Heart right ventricle (tissue), 16 donors: ENCODE measurements at places on chromosomes 7 and 10. TPM values are rescaled to one million over a fixed set of nuclear protein-coding genes. Genes with fewer than 3 reads are reported as not detected.

DNA sequence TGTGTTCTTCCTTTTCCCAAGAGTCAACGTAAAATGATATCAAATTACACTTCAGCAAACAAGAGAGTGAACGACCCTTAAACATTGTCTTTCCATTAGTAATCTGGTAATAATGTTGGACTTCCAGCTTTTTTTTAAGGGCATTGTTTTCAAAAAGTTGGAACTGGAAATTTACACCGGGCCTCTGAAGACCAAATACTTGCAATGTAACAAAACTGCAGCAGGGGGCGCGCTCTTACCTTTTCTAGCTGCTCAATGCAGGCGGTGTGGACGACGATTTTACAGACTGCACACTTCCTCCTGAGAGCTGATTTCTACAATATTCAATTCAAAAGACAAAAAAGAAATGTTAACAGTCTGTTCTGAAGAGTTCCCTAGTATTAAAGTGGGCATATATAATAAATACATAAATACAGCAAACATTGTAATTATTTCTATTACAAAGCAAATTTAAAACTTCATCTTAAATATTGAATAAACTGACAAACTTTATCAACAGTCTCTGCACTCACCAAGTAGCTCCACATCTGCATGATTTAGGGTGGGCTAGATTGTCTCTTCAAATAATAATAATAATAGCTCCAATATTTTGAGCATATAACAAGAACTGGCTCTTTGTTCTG, 190.4 kb downstream of the DGKI start:
- DNase-seq = peak; percentile 72
- peaks cover 17% of the 10 kb centered on the region for H3K4me1 ChIP-seq
- H3K27ac ChIP-seq = no peak overlapping the region
- H3K4me3 ChIP-seq = no peak overlapping the region
- no peaks in the 10 kb centered on the region for H3K36me3 ChIP-seq

- no peaks in the 10 kb centered on the region for H3K4me1 ChIP-seq
- H3K36me3 ChIP-seq = no peaks in the 10 kb centered on the region
- H3K27me3 ChIP-seq = peaks cover 15% of the 10 kb centered on the region
- no peak overlapping the region for H3K4me3 ChIP-seq
- H3K27ac ChIP-seq = no peak overlapping the region
Measured at GRCh38 chr7:3928727-3929515, 627.9 kb downstream of the SDK1 start.

GRCh38 chr7:22872096-22872807, 49.6 kb upstream of the TOMM7 start:
- H3K36me3 ChIP-seq = no peaks in the 10 kb centered on the region
- H3K4me3 ChIP-seq = no peak overlapping the region
- H3K4me1 ChIP-seq = no peaks in the 10 kb centered on the region

CAMK2G gene
- 13.0 TPM for total RNA-seq

- H3K4me3 ChIP-seq = no peak overlapping the region
- no peak overlapping the region for H3K27ac ChIP-seq
- no peaks in the 10 kb centered on the region for H3K4me1 ChIP-seq
- H3K36me3 ChIP-seq = no peaks in the 10 kb centered on the region
Measured at GRCh38 chr7:79055722-79056415, 397.6 kb downstream of the MAGI2 start.

DNA sequence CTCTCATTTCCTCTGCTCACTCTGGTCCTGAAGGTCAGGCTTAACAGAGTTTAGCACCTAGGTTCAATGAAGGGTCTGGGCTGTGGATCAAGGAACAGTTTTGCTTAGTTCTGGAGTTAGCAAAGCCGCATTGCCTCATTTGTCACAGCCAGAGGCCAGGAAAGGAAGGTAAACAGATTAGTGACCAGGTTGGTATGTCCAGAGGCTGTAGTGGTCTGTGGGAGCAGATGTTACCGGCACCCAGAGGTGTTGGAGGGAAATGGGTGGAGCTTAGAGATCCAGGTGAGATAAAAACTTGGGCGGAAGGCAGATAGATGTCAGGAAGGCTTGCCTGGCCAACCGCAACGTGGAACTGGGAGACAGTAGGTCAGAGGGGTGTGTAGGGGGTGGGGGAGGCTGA, 36.6 kb upstream of the ZMIZ2 start:
- no peak overlapping the region for H3K4me3 ChIP-seq
- H3K27me3 ChIP-seq = no peaks in the 10 kb centered on the region
- no peak overlapping the region for H3K27ac ChIP-seq
- H3K36me3 ChIP-seq = peaks cover 33% of the 10 kb centered on the region
- DNase-seq = no peak

- no peaks in the 10 kb centered on the region for H3K27me3 ChIP-seq
- no peak overlapping the region for H3K4me3 ChIP-seq
- no peaks in the 10 kb centered on the region for H3K36me3 ChIP-seq
- no peak overlapping the region for H3K27ac ChIP-seq
- no peak for DNase-seq
Measured at GRCh38 chr7:70032649-70033048, 434.4 kb downstream of the AUTS2 start.

GRCh38 chr7:106757846-106758245, 96.9 kb upstream of the CCDC71L start:
- no peak overlapping the region for H3K4me3 ChIP-seq
- H3K36me3 ChIP-seq = no peaks in the 10 kb centered on the region
- no peak overlapping the region for H3K27ac ChIP-seq
- DNase-seq = peak; percentile 13
- no peaks in the 10 kb centered on the region for H3K27me3 ChIP-seq

DNA sequence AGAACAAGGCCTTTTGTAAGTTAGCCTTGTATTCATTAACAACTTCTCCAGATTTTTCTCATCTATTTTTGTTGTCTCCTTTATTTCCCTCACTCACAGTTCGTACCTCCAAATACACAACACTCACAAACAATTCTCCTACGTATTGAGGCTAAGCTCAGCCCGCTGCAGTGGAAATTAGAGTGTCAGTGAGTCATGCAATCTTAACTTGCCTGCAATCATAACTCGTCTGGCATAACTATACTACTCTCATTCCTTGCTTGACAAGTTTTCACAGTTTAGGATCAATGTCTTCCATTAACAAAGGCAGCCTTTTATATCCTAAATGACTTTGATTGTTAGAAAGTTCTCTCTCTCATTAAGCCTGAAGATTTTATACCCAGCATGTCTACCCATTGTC, 23.8 kb downstream of the TMEM196 start:
- H3K27me3 ChIP-seq = peaks cover 9% of the 10 kb centered on the region
- no peaks in the 10 kb centered on the region for H3K4me1 ChIP-seq
- H3K4me3 ChIP-seq = no peak overlapping the region
- no peak for DNase-seq
- H3K27ac ChIP-seq = no peak overlapping the region

ABCB1 gene
- total RNA-seq = 7.1 TPM

KAZALD1 gene
- 9.7 TPM for total RNA-seq

DNA sequence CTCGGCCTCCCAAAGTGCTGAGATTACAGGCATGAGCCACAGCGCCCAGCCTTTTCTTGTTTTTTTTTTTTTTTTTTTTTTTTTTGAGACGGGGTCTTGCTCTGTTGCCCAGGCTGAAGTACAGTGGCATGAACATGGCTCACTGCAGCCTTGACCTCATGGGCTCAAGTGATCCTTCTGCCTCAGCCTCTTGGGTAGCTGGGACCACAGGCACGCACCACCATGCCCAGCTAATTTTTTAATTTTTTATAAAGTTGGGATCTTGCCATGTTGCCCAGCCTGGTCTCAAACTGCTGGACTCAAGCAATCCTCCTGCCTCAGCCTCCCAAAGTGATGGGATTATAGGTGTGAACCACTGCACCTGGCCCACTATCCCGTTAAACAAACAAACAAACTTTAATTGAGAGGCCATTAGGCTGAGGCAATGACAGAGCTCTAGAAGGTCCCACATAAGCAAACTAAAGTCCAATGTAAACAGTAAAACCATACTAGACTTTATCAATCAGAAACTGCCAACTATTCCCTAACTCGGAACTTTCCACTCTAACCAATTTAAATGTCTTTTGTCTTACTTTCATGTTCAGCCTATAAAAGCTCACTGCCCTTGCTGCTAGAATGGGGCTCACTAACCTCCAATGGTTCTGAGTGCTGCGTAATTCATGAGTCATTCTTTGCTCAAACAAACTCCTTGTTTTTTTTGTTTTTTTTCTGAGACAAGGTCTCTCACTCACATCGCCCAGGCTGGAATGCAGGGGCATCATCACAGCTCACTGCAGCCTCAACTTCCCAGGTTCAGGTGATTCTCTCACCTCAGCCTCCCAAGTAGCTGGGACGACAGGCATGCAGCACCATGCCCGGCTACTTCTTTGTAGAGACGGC, 1.9 kb downstream of the DHX32 start:
- H3K36me3 ChIP-seq = no peaks in the 10 kb centered on the region
- DNase-seq = no peak
- H3K27me3 ChIP-seq = no peaks in the 10 kb centered on the region
- H3K4me3 ChIP-seq = no peak overlapping the region

- no peak overlapping the region for H3K27ac ChIP-seq
- H3K4me3 ChIP-seq = no peak overlapping the region
- H3K36me3 ChIP-seq = no peaks in the 10 kb centered on the region
- DNase-seq = no peak
Measured at GRCh38 chr10:98125940-98126631, 8.4 kb upstream of the R3HCC1L start.

- no peaks in the 10 kb centered on the region for H3K36me3 ChIP-seq
- no peak overlapping the region for H3K4me3 ChIP-seq
- H3K4me1 ChIP-seq = no peaks in the 10 kb centered on the region
- no peak overlapping the region for H3K27ac ChIP-seq
Measured at GRCh38 chr7:158314394-158314793, 273.2 kb downstream of the PTPRN2 start.

GRCh38 chr7:48245751-48246472, 74.7 kb downstream of the ABCA13 start:
- no peak overlapping the region for H3K27ac ChIP-seq
- H3K36me3 ChIP-seq = no peaks in the 10 kb centered on the region
- no peak for DNase-seq
- no peaks in the 10 kb centered on the region for H3K27me3 ChIP-seq

DNA sequence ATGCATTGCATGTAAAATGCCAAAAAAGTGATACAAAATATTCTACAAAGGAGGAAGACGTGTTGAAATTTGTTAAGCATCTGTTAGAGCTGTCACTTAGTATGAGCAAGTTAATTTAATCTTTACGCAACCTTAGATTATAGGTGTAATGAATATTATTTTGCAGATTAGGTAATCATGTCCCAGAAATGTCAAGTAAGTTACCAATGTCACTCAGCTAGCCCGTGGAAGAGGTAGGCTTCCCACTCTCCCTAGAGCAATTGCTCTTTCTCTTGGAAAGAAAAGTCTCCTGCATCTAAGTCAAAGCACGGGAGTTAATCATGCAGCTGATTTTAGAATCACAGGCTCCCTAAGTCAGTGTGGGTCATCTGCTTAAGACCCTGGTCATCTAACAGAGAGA, 830.4 kb upstream of the IGFBP3 start:
- no peak for DNase-seq

OR13A1 gene
- total RNA-seq = not detected

ERVW-1 gene
- not detected for total RNA-seq

DNA sequence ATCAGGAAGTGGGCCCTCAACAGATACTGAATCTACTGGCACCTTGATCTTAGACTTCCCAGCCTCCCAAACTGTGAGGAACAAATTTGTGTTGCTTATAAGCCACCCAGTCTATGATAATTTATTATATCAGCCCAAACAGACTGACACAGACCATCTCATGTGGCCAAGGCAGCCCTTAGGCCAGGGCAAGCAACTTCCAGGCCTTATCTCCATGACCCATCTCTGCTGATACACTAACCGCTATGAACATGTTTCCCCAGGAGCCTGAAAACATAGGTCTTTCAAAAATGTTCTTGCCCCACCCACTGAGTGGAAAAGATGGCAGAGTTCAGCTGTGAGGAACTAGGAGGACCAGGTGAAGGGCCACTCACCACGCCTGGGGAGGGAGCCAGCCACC, 3.2 kb upstream of the BLOC1S2 start:
- H3K4me3 ChIP-seq = no peak overlapping the region
- H3K27me3 ChIP-seq = no peaks in the 10 kb centered on the region
- no peak for DNase-seq
- H3K36me3 ChIP-seq = no peaks in the 10 kb centered on the region
- peaks cover 12% of the 10 kb centered on the region for H3K4me1 ChIP-seq
- H3K27ac ChIP-seq = no peak overlapping the region

ASAH2 gene
- total RNA-seq = 1.4 TPM

DNA sequence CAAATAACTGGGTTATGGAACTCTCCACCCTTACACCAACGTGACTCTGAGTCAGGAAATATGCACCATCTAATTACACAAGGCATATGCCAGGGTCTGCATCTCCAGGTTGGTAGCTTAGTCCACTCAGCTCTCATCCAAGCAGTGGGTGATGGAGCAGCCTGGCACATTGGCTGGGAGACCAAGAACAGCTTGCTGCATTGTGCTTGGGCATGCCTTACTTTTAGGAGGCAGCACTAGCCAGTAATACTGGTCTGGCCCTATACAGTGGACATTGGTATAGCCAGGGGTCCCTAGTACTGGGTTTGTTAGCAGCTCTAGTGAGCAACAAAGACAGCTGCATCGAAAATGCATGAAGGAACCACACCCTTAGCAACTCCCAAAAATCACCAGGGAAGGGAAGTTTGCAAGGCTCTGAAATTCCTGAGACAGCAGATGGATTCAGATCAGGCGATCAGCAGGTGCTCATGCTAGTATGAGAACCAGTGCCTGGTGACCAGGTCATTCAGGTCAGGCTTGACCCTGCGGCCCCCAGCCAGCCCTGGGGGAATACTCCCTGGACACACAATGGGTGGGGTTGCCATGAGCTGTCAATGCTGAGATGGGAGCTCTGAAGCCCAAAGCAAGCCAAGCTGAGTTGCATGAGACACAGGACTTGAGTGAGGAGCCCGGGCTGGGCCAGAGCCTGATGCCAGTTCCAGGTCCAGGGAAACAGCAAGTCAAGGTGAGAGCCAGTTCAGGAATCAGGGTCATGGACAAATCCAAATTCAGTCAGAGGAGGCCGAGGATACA, 217.9 kb upstream of the ZMIZ1 start:
- no peaks in the 10 kb centered on the region for H3K27me3 ChIP-seq
- no peak for DNase-seq
- no peak overlapping the region for H3K27ac ChIP-seq
- H3K4me3 ChIP-seq = no peak overlapping the region
- no peaks in the 10 kb centered on the region for H3K4me1 ChIP-seq

DYNC1I1 gene
- 32.2 TPM for total RNA-seq

- peak overlapping the region; percentile 94 for H3K27ac ChIP-seq
- H3K36me3 ChIP-seq = no peaks in the 10 kb centered on the region
- peaks cover 9% of the 10 kb centered on the region for H3K27me3 ChIP-seq
Measured at GRCh38 chr10:13347043-13347499, 1.0 kb downstream of the SEPHS1 start.

DNA sequence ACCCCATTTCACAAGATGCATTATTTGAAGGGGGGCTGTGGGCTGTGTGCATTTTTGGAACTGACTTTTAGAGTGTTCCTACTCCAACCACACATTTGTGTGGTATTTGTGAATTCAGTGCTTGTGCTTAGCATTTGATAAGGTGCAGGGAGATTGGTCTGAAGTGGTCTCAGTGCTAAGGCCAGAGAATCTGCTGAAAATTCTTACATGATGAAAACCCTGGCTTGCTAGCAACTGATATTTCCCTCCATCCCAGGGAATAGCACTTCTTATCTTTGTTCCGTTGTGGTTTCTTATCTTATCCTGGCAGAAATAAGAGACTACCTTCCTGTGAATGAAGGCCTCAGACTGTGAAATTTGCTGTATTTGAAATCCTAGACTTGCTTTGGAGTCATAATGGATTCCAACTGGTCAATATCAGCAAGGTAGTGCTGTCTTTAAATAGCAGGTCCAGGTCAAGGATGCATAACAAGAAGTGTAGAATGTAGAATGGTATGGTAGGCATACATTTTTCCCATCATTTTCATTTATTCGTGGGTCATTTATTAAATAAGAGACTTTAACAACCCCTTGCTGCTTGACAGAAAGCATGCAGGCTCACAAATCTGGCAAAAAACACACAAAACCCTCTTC, 986.9 kb downstream of the REEP3 start:
- H3K27me3 ChIP-seq = no peaks in the 10 kb centered on the region
- DNase-seq = no peak
- no peak overlapping the region for H3K4me3 ChIP-seq
- no peaks in the 10 kb centered on the region for H3K36me3 ChIP-seq
